ENCODE measurements at places on chromosomes 4 and X.

- no peak for DNase-seq
These were observed 7.5 kb downstream of the CD99 start for GRCh38 chrX:2698604-2699003.

GRCh38 chr4:107801766-107802211 is 22.9 kb upstream of the SGMS2 start:
- no peak for DNase-seq

DNA sequence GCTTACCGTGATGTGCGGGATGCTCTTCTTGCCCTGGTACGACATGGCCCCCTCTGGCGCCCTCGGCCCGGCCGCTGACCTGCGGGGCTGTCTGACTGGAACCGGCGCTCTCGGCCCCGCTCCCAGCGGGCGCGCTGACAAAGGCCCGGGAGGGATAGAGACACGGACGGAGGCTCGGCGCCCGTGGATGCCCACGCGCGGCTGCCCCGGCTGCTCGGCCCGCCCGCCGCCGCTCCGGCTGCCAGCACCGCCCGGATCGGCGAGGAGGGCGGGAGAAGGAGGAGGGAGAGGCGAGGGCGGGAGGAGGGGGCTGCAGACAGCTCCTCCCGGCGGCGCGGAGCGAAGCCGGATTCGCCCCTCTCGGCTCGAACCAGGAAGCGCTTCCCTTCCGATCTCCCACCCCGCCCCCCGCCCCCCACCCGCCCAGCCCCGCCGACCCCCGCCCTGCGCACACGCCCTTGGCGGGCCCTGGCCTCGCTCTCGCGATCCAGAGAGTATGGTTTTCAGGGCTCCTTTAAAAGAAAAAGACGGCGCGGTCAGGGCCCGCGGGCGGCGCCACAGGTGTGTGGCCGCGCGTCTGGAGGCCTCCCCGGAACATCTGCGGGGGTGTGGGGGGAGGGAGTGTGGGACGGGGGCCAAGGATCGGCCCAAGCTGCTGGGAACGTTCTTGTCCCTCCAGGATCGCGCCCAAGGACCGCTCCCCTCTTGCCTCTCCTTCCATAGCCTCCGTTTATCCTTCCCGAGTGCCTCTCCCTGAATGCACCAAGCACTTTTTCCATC is 4.5 kb downstream of the CRMP1 start:
- DNase-seq: no peak

- DNase-seq: no peak
These were observed 3.3 kb downstream of the SETD7 start for GRCh38 chr4:139552517-139553307.

DNA sequence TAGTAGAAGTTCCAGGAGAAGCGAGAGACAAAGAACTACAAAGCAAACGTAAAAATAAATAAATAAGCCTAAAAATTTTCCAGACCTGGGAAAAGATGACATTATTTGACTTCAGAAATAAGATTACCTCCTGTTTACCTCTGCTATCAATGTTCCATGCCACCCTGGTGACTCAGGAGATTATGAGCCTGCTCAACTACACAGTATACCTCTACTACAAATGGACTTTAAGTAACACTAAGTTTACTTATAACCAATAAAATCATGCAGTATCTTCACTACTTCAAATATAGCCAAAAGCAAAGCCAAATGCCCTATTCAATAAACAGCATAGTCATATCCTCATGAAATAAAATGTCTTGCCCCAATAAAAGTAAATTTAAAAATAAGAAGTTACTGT is 105.4 kb downstream of the CYLC1 start:
- DNase-seq: no peak

- no peak for DNase-seq
These were observed 41.7 kb downstream of the PAGE2 start for GRCh38 chrX:55130481-55130880.

DNA sequence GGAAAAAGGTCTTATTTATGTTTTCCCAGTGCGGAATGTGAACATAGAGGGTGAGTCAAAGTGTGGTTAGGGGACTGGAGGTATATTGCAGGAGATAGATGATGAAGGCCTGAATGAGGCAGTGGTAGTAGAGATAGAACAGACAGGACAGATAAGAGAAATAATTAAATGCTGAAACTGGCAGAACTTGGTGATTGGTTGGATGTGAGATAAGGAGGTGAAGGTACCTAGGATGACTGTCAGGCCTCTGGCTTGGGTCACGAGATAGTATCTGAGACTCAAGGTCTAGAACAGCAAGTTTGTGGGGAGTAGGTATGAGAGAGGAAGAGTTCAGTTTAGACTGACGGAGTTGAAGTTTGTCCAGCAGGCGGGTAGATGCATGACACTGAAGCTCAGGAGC is 3.5 kb downstream of the MND1 start:
- no peak for DNase-seq

- DNase-seq: no peak
These were observed 45.1 kb downstream of the OR13H1 start for GRCh38 chrX:131588995-131589394.

- no peak for DNase-seq
These were observed 400.1 kb downstream of the FAT4 start for GRCh38 chr4:125714845-125715244.

DNA sequence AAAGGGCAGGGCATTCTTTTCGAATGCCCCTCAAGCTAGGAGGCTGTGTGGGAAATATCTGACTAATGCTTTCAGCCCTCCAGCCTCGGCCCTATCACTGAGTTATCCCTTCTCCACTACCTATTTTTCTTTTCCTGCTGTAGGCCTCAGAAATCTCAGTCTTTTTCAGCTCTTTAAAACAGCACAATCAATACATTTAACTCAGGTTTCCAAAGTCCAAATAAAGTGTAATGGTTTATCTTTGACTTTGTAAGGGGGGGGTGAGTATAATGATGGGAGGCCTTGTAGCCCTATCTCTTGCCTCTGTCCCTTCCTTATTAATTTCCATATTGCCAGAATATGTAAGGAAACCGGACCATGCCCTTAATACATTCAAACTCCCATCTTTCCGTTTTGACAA is 1.6 kb upstream of the WNK3 start:
- DNase-seq: no peak

DNA sequence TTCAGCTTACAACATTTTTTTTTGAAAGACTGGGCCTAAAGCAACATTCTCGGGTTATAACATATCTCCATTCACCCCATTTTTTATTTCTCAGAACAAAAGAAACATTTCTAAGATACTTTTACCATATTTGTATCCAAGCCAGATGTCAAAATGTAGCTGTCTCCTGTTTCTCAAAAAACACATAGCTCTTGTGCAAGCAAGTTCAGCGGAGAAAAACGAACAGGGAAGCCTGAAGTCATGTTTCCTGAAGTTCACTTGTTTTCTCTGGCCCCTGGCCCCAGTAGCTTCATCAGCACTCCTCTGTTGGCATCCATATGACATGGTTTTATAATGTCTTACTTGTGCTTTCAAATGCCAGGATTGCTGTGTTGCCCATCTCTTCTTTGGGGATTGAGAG is 218.2 kb downstream of the BANK1 start:
- no peak for DNase-seq

- DNase-seq: no peak
These were observed 7.5 kb upstream of the GABRA2 start for GRCh38 chr4:46397394-46397793.

- no peak for DNase-seq
These were observed 189.6 kb downstream of the FRMPD4 start for GRCh38 chrX:12327836-12328235.

GRCh38 chrX:152637649-152638442 is at the start of gene GABRQ:
Gene GABRQ (plus strand): TSS chrX:152637895. CDS start chrX:152638203, 308 bp downstream.
- DNase-seq: no peak

GRCh38 chrX:48937054-48937907 is 18.5 kb upstream of the PIM2 start:
- DNase-seq: peak; percentile 78

GRCh38 chrX:80174925-80175574 is 160.5 kb downstream of the TBX22 start:
- no peak for DNase-seq

DNA sequence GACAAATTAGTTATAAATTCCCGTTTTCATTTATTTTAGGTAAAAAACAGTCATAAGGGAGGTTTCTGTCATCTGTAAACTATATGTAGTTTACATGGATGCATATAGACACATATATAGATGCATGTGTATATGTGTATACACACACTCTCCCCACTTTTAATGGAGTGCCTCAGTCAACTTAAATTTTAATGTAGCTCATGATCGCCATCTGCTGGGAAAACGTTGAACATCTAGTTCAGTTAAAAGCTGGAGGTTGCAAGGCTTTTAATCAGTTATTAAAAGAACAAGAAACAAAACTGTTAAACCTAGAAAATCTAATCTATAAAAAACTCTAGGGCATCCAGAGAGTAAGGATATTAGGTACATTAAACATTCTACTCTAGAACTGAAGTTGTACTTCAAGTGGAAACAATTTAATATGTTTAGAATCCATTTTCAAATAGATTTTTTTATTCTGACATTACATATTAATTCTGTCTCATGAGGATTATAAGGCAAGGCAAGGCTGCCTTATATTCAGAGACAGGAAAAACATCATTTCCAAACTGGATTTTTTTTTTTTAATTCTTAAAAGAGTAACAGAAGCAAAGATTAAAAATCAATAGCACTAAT is 122.6 kb downstream of the SHISA3 start:
- DNase-seq: no peak

DNA sequence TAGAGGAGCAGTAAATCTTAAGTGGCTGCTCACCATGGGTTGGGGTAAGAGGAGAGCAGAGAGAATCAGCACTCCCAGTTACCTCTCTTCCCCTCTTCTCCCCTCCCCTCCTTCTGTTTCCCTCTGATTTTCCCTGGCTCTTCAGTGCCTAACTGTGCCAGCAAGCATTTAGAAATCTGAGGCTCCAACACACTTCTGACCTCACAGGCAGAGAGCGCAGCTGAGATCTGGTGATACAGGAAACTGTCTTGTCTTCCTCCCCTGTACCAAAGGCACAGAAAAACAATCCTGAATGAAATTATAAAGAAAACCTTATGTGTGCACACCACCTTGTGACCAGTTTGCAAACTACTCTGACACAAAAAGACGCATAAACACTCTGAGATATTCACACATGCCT is 82.4 kb upstream of the SMIM10 start:
- no peak for DNase-seq

DNA sequence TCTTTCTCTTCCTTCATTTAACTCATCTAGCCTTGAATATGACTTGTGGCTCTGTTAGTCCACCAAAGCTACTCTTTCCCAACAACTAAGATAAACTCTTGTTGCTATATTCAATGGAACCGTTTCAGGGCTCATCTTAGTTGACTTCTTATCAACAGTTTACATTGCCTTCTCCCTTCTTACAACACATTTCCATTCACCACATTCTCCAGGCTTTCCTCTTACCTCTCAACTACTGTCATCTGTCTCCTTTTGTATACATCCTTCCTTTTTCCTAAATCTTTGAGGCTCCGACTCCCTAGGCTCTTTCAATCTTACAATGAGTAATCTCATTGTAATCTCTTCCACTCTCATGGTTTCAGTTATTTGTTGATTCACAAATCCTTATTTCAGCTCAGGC is 58.5 kb downstream of the NCAPG start:
- no peak for DNase-seq

GRCh38 chr4:150164956-150165629 is 86.8 kb downstream of the DCLK2 start:
- DNase-seq: no peak

GRCh38 chr4:37679301-37679700 is 6.9 kb downstream of the RELL1 start:
- no peak for DNase-seq

- no peak for DNase-seq
These were observed 72.8 kb downstream of the MANBA start for GRCh38 chr4:102687982-102688433.

DNA sequence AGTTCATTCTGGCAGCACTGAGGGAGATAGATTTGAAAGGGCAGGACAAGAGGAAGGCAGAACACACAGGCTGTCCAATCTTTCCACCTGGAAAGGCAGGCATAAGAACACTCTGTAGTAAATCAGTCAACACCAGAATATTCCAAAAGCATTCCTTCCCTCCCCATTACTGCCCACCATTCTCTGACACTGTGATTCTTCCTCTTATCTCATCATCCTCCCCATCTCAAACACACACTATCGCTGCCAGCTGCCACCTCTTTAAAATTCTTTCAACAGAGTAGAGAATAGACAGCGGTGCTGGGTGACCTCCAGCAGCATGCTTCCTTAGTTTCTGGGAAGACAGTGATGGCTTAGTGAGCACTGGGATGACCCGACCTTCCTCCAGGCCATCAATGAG is 53.7 kb upstream of the MYOZ2 start:
- no peak for DNase-seq

GRCh38 chrX:77785486-77786364 is at the start of gene ATRX:
Gene ATRX (minus strand): TSS chrX:77786216. CDS start chrX:77786001, 215 bp downstream.
- peak; percentile 54 for DNase-seq

DNA sequence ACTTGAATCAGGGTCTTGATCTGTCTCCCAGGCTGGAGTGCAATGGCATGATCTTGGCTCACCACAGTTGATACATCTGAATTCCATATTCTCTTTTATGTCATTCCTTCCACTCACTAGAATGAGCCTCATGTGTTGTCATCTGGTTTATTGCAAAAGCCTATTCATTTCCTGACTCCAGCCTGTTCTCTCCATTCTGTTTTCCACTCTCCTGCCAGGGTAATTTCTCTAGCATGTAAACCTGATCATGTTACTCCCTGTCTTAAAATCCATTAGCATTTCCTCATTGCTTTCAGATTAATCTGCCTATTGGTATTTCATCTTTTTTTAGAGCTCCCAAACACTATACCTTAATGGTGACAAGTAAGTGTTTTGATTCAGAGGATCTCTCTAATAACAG is 4.3 kb upstream of the DDX60L start:
- DNase-seq: no peak

- DNase-seq: no peak
These were observed 288.3 kb downstream of the ARHGAP24 start for GRCh38 chr4:85763202-85763601.

DNA sequence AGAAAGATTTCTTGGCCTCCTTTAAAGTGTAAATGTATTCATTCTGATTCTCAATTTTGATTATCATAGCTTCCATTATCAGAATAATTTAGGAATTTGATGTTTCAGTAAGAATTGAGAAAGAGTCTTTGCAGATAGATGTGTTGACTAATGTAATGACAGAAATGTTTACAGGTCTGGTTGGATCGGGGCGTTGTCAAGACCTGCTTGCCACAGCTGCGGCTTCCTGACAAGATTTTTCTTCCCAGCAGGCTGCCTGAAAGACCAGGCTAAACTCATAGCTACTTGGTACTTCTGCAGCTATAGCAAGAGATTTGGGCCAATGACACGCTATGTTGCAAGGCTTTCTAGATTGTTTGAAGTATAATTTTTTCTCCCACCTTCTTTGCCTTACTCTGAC is 91.5 kb upstream of the ANKRD50 start:
- DNase-seq: no peak

DNA sequence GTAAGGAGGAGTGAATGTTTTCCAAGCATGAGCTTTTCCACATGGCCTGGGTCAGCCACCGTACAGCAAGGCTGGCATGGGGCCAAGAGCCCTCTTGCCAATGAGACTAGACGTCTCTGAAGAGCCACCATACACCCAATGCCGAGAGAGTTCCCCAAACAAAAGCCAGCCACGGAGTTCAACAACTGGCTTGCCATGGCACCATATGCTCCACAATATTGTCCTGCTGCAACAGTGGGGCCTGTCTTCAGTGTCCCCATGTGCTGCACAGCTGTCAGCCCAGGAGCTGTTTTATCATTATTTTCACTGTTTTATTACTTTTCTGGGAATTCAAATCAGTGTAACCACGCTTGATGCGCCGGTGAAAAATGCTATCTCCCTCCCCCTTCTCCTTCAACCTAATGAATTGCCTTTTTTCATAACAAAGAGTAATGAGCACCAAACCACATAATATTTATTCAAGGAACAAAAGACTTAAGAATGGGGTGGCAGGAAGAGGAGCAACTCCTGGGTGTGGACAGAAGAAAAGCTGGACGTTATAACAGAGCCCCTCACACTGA is 18.4 kb downstream of the MAML3 start:
- no peak for DNase-seq

GRCh38 chr4:9880406-9881197 is 99.2 kb downstream of the DRD5 start:
- DNase-seq: no peak

Measured in activated CD8-positive, alpha-beta memory T cell treated with anti-CD3 and anti-CD28 coated beads for 1 hour (primary cell).